ENCODE measurements at places on chromosomes 5 and 9.

DNA sequence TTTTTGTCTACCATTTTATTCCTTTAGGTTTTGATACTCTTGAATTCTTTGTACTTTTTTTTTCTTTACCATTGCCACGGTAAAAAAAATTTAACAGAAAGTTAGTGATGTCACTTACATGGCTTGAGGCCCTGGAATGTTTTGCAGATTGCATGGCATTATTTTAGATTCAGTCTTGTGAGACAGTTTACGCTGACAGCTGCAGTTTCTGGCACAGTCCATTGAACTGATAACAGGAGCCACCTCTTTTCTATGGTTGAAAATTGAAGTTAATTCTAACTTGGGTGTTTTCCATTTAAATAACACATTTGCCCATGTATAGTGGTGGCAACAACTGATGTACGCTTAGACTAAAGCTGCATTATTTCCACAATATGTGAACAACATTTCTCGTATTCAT is 1028.5 kb downstream of the CDH18 start:
- no peak for DNase-seq

- no peak for DNase-seq
Measured at GRCh38 chr9:89009546-89009840, 18.2 kb downstream of the S1PR3 start.

- DNase-seq: no peak
Measured at GRCh38 chr5:54570916-54571315, 53.4 kb downstream of the SNX18 start.

DNA sequence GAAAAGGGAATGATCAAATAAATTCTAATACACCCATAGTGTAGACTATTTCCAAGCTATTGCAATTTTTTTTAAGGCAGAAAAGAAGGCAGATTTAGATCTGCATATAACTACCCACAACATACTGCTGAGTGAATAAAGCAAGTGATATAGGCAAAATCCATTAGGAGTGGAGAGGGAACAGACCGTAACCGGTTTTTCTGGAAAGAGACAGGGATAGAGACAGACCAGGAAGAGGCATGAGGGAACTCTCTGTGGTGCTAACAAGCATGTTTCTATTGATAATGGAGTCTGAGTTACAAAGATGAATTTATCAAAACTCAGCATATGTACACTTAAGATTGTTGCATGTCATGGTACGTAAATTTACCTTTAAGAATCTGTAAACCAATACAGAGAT is 14.5 kb downstream of the ZDHHC21 start:
- no peak for DNase-seq

DNA sequence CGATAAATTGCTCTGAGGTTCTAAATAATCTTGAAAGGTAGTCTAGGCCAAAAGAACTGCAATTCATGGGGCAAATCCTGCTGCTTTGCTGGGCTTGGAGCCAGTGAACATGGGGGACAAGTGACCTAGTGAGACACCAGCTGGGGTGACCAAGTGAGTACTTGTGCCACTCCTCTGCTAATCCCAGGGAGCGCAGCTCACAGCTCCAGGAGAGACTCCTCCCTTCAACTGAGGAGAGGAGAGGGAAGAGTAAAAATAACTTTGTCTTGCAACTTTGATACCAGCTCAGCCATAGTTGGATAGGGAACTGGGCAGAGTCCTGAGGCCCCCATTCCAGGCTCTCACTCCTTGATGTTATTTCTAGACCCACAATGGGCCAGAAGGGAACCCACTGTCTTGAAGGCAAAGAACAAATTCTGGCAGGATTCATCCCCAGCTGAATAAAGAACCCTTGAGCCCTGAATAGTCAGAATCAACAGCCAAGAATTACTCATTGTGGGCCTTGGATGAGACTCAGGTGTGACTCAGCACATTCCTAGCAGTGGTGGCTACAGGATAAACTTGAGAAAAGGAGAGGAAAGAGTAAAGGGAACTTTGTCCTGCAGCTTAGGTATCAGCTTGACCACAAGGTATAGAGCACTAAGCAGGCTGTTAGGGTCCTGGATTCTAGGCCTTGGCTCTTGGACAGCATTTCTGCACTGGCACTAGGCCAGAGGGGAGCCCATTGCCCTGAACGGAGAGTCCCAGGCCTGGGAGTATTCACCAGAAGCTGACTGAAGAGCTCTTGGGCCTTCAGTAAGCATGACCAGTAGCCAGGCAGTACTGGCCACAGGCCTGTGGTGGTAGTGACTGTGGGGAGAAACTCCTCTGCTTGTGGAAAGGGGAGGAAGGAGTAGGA is 288.3 kb upstream of the CDH18 start:
- peak; percentile 84 for DNase-seq

- peak; percentile 24 for DNase-seq
Measured at GRCh38 chr5:141695627-141696215, 13.7 kb upstream of the ARAP3 start.

DNA sequence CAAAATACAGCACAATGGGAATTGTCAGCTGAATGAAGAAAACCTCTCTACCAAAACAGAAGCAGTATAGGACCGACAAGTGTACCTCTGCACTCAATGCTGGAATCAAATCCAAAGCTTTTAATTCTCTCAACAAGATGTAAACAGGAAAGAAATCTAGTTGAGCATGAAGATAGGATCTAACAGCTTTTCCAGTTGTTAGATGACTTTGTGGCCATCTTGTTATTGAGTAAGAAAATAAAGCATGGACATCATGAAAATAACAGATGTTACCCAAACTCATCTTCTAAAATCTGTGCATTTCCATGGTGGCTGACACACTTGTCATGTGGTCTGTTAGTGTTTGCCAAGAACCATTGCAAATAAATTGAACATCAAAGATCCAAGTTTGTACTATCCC is 34.7 kb downstream of the SREK1 start:
- no peak for DNase-seq

DNA sequence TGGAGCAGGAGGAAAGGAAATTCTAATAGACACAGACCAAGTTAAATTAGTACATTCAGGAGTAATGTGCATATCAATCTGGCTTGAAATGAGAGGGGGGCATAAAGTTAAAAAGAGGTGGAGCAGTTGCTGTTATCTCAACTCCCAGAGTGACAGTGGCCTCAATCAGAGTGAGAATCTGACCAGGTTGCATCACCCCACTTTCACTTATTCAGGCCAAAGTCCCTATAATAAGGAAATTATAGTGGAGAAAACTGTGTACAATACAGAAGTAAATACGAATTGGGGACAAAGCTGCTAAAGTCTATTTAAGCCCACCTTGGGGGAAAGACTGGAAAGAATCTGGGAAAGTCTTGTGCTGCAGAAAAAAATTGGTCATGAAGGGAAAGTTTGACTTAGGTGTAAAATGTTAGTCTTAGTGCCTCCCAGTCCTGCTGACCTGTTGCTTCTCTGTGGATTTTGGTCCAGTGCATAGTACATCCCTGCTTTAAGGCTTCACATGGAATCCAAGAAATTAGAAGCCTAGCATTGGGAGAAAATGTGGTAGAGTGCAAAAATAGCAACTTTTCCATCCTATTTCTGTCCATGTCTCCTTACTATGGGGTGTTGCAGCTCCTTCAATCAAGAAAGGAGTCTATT is 27.9 kb downstream of the MROH2B start:
- DNase-seq: no peak

GRCh38 chr5:1285141-1285540 is 9.7 kb downstream of the TERT start:
- no peak for DNase-seq

GRCh38 chr5:127229185-127229889 is 61.3 kb upstream of the MEGF10 start:
- peak; percentile 38 for DNase-seq

DNA sequence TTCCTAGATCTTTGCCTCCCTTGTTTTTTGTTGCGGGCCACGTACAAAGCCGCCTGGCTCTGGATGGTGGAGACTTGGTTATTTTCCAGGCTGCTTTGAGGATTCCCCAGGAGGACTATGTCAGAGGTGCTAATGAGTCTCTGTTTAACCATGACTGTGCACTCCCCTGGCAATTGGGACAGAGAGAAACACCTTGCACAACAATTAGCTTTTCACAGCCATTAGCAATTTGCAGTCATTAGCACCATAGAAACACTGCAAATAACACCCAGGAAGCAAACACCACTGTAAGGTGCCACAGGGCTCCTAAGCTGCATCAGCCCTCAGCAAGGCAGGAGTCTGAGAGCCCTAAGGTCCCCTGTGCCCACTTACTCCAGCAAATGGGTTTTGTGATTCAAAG is 201.0 kb upstream of the VLDLR start:
- DNase-seq: no peak

DNA sequence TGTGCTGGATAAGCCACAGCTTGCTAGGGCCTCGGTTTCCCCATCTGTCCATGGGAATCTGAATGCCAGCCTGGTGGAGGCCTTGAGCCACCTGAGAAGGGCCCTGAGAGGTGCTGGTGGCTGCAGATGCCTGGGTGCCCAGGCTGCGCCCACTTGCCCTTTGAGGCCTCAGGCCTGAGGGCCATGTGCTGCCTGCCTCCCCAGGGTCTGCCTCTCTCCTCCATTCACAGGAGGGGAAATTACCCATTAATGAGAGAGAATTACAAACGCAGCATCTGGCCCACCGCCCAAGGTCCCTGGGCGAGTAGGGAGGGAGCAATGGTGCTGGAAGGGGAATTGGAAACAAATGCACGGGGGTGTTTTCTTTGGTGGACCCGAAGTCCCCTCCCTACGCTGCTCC is 59.6 kb downstream of the BARX1 start:
- DNase-seq: no peak

GRCh38 chr5:76679231-76679630 is 36.7 kb upstream of the F2R start:
- no peak for DNase-seq

GRCh38 chr9:5720151-5720550 is 91.2 kb downstream of the RIC1 start:
- no peak for DNase-seq

GRCh38 chr5:30040488-30041118 is 1152.9 kb upstream of the CDH6 start:
- peak; percentile 24 for DNase-seq

- DNase-seq: no peak
Measured at GRCh38 chr5:176927562-176927961, 28.4 kb upstream of the HK3 start.

- DNase-seq: peak; percentile 47
Measured at GRCh38 chr5:27315363-27316270, 277.2 kb upstream of the CDH9 start.

- no peak for DNase-seq
Measured at GRCh38 chr9:123912167-123912897, 17.6 kb downstream of the DENND1A start.

- DNase-seq: no peak
Measured at GRCh38 chr5:145975001-145975360, 38.6 kb downstream of the SH3RF2 start.

- DNase-seq: no peak
Measured at GRCh38 chr9:78357165-78357873, 60.4 kb downstream of the PSAT1 start.

DNA sequence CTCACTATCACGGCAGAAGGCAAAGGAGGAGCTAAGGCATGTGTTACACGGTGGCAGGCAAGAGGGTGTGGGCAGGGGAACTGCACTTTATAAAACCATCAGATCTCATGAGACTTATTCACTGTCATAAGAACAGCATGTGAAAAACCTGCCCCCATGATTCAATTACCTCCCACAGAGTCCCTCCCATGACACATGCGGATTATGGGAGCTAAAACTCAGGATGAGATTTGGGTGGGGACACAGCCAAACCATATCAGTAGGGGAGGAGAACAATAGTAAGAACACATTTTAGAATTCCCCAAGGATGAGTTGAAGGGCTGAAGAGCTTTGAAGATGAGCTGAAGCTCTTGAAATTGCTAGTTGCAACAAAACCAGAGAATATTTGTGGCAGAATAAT is 287.9 kb downstream of the SMARCA2 start:
- DNase-seq: no peak

DNA sequence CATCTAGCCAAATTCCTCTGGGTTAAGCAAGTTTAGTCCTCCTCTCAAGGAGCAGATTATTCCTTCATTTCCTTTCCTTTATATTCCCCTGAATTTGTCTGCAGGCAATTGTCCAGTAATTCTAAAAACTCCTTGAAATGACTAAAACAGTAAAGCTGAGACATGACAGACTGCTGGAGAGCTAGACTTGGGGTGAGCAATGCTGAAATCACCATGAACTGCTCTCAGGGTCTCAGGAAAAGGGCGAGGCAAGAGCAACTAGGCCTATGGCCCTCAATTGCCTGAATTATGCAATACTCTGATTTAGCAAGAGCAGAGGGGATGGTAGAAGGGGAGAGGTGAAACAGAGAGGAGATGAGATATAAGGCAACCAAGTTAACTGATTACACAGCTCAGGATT is 172.9 kb upstream of the NREP start:
- peak; percentile 94 for DNase-seq

DNA sequence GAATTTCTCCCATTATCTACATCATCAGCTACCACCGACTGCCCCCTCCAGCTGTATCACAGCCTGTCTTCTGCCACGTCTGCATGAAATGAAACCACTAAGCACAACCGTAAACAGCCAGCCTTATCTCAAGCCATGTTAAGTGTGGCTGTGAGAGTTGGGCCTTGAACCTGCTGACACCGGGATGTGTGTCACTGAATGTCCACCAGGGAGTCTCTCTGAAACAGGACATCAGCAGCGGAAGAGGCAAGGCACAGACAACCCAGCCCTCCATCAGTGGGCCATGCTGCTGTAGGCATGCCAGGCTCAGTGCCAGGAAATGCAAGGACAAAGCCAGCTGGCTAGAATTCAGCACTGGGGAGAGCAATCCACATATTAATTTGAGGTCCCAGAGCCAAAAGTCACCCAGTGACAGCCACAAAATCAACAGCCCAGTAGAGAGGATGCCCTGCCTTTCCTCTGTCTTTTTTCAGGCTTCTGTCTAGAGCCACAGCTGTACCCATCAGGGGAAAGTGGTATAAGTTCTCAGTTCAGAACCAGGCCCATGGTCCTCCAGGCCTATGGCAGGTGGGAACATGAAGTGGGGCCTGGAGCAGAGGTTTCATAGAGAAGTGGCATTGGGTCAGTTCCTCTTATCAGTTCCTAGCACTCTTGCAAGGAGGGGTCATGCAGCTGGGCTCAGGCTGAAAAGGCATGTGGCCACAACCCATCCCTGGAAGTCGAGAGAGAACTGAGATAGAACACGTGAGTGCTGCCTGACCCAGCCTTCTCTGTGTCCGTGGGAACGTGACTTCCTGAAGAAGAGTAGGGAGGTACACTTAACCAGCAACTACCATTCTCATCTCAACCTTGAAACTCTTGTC is 199.4 kb downstream of the ESM1 start:
- no peak for DNase-seq

DNA sequence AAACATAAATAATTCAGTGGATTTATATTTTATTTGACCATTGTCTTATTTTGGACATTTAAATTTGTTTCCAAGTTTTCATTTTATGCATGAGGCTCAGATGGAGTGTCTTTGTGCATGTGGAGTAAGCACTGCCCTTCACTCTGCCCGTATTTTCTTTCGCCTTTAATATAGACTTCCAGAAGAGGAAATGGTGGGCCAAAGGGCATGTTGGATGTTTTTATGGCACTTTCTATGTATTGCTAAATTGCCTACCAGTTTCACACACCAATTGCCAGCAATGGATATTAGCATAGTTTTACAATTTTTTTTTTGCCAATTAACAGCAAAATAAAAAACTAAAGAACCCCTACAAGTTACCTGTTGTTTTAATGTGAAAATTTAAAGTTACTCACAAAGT is 38.4 kb downstream of the ZSWIM6 start:
- DNase-seq: no peak

GRCh38 chr9:25310961-25311360 is 367.3 kb downstream of the TUSC1 start:
- no peak for DNase-seq

- DNase-seq: peak; percentile 98
Measured at GRCh38 chr5:10233505-10233904, 16.2 kb downstream of the ATPSCKMT start.

- DNase-seq: peak; percentile 33
Measured at GRCh38 chr5:74938250-74938933, 72.2 kb upstream of the FAM169A start.
